ENCODE measurements at places on chromosomes 5 and 9.

- DNase-seq, result no peak
Observed at GRCh38 chr5:40834391-40834848, 602 bp downstream of the RPL37 start.

GRCh38 chr9:130898552-130898852, 1.9 kb upstream of the QRFP start:
- no peak for DNase-seq

DNA sequence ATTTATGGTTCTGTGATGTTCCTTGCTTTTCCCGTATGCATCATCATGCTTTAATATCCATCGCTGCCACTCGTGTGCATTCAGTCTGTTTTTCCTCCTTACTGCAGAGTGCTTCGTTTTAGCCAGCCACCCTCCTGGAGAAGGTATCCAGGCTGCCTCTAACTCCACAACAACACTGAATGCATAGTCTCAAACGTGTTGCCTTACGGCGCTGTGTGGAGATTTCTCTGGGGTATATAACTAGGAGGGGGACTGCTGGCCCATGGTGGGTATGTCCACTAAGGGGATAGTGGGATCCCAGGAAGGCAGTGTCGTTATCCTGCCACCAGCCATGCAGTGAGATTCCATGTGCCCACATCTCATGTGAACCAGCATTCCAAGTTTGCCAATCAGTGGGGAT, 16.4 kb downstream of the BTNL9 start:
- DNase-seq, result no peak

DNA sequence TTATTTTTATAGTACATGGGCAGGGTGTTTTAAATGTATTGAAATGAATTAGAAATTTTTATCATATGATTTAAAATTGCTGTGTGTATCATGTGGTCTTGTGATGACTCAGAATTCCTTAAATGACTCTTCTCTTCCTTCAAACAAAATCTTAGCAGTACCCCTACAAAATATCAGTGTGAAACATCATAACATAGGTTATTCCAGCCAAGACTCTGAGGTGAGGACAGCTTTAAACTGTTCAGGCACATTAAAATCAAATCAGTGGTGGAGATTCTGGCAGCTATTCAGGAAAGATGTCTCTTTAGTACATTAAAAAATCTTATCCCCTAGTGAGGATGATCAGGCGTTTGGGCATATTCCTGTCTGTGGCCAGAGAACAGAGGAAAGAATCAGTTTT, 174.0 kb downstream of the MAN2A1 start:
- DNase-seq, result peak; percentile 5

- DNase-seq, result no peak
Observed at GRCh38 chr9:134442486-134443173, 116.4 kb downstream of the RXRA start.

DNA sequence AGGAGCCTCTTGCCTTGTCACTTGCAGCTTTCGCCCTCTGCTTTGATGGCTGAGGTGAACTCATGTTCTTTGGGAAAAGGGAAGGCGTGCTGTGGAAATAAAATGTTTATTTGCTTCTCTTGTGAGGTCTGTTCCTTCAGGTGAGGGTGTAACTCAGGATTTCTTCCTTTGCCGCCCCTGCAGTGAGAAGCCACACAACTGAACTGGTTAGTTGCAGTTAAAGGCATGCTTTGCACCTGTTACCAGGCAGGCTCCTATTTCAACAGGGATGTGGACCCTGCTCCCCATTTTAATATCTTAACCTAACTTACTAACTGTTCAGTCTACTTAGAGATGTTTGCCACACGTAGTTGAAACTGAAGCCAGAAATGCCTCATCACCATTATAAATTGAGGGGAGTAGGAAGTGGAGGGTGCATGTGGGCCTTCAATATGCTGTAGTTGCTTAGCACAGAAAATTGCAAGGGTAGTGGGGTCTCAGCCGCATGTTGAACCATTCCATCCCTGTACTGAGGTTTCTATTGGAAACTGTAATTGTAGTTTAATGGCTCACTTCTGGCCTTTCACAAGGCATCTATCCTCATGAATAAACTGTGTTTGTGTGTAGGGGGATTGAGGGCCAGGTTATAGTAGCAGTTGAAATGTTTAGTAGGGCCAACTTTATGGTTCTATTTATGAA, 7.9 kb downstream of the RACK1 start:
- DNase-seq, result no peak

GRCh38 chr5:132961887-132962286, 1.5 kb downstream of the AFF4 start:
- DNase-seq, result peak; percentile 32

DNA sequence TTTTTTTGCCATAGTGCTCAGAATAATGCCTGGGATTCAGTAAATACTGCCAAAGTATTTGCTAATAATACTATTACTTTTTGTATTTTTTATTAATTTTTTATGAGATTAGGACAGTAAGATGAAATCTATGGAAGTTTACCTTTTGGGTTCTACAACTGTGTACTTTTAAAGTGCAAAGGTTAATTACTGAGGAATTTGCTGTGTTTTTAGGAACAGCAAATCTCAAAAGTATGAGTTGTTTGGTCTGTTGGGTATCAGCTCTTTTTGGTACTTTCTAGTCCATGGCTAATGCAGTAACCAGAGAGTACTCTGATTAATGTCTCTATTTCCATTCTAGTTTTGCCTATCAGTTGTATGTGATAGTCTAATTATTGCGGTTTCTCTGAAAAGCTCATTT, 5.1 kb downstream of the HSPA4 start:
- DNase-seq, result no peak

DNA sequence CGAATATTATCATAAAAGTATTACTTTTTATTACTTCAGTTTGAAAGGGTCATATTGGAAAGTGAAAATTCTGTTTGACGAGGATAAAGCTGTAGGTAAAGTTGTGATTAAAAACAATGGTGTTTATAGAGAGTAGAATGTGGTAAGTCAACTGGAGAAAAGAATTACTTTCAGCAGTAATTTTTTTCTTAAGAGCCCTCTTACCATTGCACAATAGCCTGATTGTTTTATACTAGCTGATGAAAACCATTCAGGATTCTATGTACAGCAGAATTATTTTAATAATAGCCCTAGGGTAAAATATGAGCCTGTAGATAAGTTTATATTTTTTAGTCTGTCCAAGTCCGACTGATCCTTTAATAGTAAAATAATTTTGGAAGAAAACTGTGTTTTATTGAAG, 16.6 kb downstream of the CDC42SE2 start:
- DNase-seq, result no peak

GRCh38 chr9:811106-811531, 30.4 kb upstream of the DMRT1 start:
- DNase-seq, result peak; percentile 3

DNA sequence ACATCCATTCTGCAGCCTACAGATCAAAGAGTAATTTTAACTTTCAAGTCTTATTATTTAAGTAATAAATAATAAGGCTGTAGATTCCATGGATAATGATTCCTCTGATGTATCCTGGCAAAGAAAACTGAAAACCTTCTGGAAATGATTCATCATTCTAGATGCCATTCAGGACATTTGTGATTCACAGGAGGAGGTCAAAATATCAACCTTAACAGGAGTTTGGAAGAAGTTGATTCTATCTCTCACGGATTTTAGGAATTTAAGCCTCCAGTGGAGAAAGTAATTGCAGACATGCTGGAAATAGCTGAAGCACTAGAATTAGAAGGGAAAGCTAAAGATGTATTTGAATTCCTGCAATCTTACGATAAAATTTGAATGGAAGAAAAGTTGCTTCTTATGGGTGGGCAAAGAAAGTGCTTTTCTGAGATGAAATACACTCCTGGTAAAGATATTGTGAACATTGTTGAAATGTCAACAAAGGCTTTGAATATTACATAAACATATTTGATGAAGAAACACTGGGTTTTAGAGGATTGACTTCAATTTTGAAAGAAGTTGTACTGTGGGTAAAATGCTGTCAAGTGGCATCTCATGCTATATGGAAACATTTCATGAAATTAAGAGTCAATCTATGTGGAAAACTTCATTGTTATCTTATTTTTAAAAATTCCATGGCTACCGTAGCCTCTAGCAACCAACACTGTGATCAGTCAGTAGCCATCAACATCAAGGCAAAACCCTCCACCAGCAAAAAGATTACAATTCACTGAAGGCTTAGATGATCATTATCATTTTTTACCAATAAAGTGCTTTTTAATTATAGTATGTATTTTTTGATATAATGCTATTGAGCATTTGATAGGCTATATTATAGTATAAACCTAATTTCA, 1141.0 kb downstream of the CDH12 start:
- DNase-seq, result no peak

GRCh38 chr5:121027636-121028035, 563.5 kb downstream of the PRR16 start:
- no peak for DNase-seq

DNA sequence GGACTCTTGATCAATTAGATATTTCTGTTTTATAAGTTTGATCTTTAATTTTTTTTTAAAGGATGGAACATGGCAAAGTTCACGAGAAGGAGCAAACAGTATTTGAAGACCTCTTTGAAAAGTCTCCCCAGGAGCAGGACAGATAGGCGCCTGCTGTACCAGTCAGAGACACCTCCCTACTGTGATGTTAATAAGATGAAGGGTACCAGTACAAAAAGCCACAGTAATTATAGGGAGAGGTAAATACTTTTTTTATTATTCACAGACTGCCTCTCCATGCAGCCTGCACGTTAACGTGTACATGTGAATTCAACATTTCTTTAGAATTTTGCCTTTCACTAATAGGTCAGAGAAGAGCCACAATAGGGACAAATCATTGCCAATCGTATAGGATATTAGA, 146.5 kb upstream of the CDH6 start:
- DNase-seq, result no peak

DNA sequence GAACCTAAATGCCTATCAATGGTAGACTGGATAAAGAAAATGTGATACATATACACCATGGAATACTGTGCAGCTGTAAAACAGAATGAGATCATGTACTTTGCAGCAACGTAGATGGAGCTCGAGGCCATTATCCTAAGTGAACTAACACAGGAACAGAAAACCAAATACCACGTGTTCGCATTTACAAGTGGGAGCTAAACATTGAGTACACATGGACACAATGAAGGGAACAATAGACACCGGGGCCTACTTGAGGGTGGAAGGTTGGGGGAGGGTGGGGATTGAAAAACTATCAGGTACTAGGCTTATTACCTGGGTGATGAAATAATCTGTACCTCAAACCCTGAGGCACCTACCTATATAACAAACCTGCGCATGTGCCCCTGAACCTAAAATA, 22.4 kb upstream of the DEPDC1B start:
- no peak for DNase-seq

- peak; percentile 84 for DNase-seq
Observed at GRCh38 chr5:132259069-132259851, 1.8 kb downstream of the PDLIM4 start.

DNA sequence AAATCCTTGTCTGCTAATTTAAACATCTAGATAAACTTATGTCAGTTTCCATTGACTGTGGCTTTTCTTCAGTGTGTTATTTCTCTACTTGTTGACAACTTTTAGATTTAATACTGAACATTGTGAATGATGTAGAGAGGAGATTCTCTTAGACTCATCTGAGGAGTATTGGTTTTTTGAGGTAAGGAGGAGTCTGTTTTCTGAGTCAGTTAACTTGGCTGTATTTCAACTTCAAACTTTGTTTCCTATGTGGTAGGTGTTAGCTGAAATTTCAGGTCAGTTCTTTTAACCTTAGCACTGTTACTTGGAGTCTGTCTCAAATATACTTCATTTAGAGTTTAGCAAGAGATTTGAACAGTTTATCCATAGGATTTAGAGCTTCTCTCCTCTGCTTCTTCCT, 67.9 kb downstream of the XRCC4 start:
- DNase-seq, result no peak

DNA sequence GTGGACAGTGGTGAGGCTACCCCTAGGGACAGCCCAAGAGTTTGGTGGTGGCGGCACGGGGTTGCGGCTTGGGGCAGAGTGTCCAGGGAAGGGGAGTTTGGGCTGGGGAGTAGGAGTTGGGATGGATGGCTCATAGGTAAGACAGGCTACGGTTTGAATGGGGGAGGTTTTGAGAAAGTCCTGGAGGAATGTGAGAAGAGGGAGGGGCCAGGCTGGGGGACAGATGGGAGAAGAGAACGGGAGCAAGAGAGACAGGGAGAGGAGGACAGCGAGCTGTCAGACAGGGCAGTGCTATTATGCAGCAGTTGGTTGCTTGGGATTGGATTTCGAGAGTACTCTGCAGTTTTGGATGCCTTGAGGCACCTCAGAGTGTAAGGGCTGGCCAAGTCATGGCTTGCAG, 24.5 kb downstream of the PSD2 start:
- no peak for DNase-seq

Measured in brain microvascular endothelial cell (primary cell).